Hematopoietic multipotent progenitor cell treated with erythropoietin and hydrocortisone succinate and interleukin-3 and kit ligand, for 6 days (in vitro differentiated cells): ENCODE measurements at places on chromosomes 16 and 17.
A peak's percentile ranks its signal among the peaks of the same experiment; 100 is the strongest.

DNA sequence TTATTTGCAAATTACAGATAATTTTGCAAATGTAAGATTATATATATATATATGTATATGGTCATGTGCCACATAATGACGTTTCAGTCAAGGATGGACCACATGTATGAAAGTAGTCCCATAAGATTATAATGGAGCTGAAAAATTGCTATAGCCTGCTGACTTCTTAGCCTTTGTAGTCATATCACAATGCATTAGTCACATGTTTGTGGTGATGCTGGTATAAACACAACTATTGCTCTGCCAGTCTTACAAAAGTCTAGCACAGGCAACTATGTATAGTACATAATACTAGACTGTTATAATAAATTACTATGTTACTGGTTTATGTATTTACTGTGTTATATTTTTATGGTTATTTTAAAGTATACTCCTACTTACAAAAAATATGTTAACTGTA lies 444.3 kb downstream of the KCNJ2 start:
- no peak for DNase-seq

DNA sequence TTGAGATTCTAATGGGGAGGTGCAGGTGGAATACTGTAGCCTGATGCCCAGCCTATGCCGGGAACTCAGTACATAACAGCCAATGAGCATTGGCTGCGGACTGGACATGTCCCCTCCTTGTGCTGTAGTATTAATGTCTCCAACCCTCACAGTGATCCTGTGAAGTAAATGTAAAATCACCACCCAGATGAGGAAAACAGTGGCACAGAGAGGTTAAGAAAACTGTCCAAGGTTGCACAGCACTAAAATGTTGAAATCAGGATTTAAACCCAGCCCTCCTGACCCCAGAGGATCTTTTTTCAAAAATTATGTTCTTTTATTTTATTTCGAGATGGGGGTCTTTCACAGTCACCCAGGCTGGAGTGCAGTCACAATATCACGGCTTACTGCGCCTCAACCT lies 7.9 kb downstream of the NLRC5 start:
- no peak for DNase-seq

DNA sequence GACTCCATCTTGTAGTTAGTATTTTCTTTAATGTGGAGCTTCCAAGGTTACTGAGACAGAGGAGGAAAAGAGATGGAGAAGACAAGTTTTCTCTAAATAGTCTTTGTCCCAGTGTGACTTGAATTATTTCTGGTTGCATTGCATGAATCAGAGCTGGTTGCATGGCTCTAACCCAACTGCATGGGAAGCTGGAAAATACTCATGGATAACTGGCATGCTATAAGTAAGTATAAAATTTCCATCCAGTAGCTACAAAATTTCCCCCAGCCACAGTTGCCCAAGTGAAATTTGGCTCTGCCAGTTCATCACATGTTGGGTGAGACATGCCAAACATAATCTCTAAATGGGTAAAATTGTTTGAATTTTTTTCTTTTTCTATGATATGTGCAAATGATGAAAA lies 1161.5 kb downstream of the CDH11 start:
- no peak for DNase-seq

DNA sequence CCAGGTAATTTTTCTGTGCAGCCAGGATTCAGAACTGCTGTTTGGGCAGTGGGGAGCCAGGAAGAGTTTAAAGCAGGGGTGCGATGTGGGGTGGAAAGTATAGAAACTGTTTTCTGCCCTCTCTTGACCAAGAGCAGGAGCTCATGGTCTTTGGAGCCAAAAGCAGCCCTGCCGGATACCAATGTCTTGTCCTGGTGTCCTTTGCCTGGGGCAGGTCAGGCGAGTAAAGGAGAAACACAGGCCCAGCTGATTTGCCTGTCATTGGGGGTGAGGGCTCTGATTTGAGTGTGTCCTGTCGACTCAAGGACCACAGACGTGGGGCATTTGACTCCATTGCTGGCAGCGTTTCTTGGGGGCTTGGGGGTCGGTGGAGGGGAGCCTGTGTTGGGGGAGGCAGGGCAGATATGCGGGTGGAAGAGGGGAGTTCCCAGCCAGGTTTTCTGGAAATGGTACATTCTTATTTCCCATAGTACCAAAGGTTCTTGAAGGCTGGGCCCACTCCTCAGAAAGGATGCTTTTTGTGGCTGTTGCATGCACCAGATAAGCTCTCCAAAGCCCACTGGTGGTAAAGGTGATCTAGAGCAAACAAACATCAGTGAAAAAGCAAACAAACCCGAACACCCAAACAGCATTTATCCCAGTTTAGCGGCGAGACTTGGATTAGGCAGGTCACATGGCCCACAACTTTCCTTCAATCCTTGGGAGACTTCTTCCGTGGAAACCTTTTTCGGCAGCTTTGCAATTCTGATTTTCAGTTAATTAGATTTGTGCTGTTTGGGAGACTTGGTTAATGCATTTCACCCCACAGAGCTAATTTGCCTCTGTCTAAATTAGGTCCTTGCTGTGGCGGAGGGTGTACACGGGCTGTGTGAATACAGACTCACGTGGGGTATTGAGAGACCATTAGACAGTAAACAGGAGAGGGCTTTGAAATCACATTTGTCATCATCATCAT lies 59.0 kb downstream of the MSI2 start:
- no peak for DNase-seq

DNA sequence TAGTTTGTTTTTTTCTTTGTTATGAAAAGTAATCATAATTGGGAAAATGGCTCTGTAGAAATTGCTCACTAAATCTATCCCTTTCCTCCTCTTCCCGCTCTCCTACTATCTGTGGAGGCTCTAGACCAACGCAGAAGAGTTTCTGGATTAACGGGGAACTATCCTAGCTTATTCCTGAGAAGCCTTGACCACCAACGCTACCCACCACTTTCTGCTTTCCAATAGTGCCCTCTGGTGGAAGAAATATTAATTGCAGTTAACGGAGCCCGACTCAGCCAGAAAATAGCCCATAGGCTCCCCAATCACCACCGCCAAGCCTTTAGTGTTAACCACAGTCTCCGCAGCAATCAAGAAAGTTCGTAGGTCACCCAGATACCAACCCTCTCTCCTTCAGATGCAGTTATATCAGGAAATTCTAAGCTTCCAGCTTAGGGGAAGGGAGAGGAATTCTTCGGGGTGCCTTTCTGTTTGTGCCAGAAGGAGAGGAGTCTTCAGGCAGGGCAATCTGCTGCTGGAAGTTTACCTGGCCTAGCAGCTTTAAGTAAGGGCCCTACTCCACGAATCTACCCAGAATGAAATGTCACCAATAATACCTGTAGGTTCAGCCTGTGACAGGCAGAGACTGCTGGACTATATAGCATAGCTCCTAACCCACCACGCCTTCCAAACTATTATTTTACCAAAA lies 23.0 kb upstream of the NSRP1 start:
- peak; percentile 80 for DNase-seq

- DNase-seq: no peak
Observed at GRCh38 chr17:59830846-59831486, 61.8 kb downstream of the TUBD1 start.

DNA sequence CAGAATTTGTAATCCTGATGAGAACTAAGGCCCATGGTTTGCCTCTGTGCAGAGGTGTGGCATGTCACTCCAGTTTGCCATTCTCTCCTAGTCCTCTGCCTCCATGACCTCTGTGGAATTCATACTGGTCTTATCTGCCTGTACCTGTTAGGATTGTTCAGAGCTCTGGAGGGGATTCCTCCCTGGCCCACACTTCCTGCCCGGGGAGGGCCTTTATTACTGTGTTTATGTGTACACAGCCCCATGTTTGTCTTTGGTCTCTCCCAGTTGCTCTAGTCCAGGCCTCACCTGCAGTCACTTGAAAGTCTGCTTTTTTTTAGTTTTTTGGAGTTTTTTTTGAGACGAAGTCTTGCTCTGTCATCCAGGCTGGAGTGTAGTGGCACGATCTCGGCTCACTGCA lies 36.4 kb downstream of the RHBDL3 start:
- no peak for DNase-seq

DNA sequence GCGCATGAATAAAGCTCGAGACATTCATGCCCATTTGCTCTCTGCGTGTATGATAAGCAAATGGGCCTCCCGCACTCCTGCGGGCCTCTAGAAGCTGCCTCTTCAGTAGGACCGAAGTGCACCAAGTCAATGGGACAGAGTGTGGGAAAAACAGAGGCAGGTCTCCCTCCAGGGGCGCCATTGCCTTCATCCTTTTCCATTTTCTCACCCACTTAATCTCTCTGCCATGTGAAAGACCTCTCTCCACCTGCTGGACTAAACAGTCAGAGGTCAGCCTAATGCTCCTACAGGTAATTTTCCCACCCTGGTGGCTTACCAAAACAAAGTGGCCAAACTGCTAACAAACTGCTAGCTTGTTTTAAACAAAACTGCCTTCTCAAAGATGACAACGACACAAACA lies 210.9 kb downstream of the ZFHX3 start:
- no peak for DNase-seq

- DNase-seq: no peak
Observed at GRCh38 chr17:67315865-67316264, 50.5 kb downstream of the PSMD12 start.

DNA sequence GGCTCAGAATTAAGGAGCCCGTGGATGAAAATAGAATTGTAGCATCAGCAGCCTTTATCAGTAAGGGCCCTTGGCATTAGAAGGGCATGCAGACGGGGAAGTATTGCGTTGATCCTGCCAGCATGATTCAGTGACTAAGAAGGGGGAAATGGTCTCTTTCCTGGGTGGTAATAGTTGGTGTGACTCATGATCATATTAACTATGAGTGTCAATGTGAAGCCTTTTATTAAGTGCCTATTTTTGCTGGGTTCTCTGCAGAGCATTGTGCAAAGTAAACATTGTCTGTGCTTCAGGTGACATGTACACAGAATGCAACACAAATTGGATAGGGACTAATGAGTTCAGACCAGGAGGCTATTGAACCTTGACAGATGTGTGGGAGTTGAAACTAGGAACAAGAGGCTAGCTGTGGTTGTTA lies 24.5 kb downstream of the RCVRN start:
- DNase-seq: no peak

DNA sequence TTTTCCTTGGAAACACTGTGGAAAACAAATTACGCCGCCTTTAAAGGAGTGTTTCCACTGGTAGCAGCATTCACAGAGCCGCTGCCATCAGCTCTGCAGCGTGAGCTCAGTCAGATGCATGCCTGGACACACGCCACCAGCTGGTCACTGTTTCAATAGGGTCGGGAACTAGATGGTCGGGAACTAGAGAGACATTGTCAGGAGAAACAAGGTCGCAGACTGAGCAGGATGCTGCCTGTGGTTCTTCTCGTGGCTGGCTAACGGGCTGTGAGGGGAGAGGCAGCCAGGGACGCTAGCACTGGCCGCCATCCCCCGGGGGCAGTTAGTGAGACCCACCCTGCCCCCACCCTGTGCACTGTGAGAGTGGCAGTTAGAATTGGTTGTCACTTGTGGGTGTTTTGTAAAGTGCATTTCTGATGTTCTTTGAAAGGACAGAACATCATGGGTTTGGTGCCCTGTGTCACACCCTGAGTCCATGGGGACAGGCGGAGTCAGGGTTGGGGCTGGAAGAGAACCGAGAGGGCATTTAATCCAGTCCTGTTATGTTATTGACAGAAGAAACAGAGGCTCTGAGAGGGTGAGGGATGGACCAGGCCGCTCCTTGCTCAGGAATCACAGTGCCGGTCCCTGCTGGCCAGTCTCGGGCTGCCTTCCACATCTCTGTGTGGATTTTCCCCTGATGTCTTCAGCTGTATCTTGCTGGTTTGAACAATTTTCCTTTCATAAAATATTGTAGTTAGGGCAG lies 86.3 kb downstream of the SPECC1 start:
- DNase-seq: peak; percentile 32

DNA sequence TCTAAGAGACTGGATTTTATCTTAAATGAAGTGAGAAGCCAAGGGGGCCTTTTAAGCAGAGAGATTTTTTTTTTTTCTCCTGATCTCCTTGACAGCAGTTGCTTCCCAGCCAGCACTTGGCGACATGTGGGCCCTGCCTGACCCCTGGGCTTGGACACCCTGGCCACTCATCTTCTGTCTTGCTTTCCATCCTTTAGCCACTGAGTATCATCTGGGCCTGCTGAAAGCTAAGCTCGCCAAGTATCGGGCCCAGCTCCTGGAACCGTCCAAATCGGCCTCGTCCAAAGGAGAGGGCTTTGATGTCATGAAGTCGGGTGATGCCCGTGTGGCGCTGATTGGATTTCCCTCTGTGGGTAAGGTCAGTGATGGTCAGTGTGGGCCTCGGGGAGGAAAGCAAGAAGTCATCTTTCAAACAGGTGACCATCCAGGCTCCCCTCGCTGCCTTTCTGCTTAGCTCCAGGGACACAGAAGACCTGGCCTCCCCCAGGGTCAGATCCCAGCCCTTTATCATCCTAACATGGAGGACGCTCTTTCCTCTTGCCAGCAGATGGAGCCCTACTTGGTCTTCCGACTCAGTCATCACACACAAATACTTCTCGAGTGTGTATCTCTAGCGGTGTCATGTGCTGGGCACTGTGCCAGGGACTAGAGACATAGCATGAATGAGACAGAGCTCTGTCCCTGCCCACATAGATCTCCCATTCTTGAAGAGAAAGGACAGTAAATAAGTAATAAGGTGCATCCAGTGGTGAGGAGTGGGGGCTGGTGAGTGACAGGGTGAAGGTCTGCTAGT lies 6.1 kb downstream of the DRG2 start:
- DNase-seq: peak; percentile 95

GRCh38 chr16:71894229-71894920 lies 956 bp upstream of the IST1 start:
- DNase-seq: peak; percentile 61

DNA sequence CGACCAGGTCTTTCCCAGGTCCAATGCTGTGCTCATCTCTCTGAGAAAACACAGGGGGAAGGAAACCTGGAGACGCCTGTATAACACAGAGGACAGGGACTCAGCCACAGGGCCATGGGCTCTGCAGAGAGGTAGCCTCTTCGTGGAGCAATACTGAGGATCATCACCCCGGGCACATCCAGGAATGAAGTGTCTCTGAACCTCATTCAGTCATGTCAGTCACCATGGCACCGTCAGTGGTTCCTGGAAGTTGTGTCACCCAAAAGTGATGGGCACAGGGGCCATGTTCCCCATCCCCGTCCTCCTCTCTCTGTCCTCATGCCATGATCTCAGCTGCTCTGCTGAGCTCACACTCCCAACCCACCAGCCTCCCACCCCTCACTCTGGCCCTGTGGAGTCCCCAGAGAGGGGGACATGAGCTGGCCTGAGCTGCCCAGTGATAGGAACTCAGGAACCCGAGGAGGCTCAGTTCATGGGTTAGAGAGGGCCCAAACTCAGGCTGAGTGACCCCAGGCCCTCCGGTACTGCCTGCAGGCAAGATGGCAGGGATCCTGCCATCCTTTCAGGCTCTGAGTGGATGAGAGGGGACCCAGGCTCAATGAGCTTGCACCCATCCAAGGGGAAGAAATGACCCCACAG lies 53.4 kb downstream of the PITPNM3 start:
- DNase-seq: no peak

- peak; percentile 3 for DNase-seq
Observed at GRCh38 chr16:24610416-24610755, 71.0 kb downstream of the RBBP6 start.

- peak; percentile 43 for DNase-seq
Observed at GRCh38 chr17:37702598-37702997, 42.3 kb downstream of the HNF1B start.

GRCh38 chr17:902463-902862 lies 77.1 kb downstream of the NXN start:
- DNase-seq: no peak
